Body of pancreas (tissue), 4 donors: ENCODE measurements at places on chromosomes 7 and 10. TPM values are rescaled to one million over a fixed set of nuclear protein-coding genes. Genes with fewer than 3 reads are reported as not detected.
A peak's percentile ranks its signal among the peaks of the same experiment; 100 is the strongest.

- no peak for DNase-seq
Observed at GRCh38 chr10:103982639-103983038, 15.7 kb downstream of the SLK start.

- DNase-seq, result no peak
Observed at GRCh38 chr10:67893637-67894036, 9.2 kb downstream of the SIRT1 start.

GRCh38 chr7:124429923-124430322 is 335.7 kb downstream of the GPR37 start:
- DNase-seq, result no peak

DNA sequence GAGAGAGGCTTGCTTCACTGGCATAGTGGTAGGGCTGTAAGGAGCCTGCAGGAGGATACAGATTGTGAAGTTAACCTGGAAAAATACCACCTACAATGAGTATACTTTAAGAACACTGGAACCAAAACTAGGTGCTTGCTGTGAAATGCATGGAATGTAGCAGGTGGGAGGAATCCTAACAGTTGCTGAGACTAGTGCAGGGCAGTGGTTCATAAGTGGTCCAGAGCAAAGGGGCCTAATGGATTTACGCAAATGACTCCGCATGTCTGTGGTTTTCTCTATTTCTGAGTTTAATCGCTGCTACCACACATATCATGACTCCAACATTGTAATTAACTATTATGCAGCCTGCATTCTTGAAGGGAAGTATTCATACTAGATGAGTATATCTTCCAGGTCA is 218.4 kb downstream of the CHRM2 start:
- DNase-seq, result no peak

- no peak for DNase-seq
Observed at GRCh38 chr7:107105591-107106245, 61.2 kb downstream of the PRKAR2B start.

DNA sequence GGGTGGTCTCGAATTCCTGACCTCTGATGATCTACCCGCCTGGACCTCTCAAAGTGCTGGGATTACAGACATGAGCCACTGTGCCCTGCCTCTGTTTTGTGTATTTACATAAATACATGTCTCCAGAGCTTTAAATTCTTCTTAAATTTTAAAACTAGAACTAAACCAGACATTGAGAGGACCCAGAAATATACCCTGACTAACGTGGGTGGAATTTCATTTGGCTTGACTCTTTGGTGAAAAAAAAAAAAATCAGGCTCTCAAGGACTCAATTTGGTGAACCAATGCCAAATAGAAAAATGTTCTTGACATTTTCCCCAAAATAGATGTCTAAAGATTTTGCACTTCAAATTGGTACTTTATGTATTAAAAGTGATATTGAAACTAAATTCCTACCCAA is 16.6 kb upstream of the FAS start:
- no peak for DNase-seq

AKR1C8 gene
- not detected for total RNA-seq

- no peak for DNase-seq
Observed at GRCh38 chr10:18438361-18439126, 212.8 kb downstream of the NSUN6 start.

DNA sequence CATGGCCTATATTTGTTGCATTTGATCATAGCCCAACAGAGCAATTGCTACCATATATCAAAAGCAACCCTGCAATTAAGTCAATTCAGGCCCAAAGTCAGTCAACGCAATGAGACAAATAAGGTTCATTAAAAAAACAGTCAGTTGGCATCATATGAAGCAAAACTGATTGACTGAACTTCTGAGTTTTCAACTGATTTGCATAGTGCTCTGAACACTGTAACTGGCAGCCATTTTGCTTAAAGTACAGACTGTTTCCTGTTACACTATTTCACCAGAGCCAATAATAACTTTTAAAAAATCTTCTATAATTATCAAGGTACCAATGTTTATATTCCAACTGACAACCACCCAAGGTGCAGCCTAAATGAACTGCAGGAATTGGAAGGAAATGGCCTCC is 68.4 kb upstream of the RAPGEF5 start:
- no peak for DNase-seq

GRCh38 chr10:17074541-17074847 is 55.1 kb downstream of the CUBN start:
- DNase-seq, result no peak

DNA sequence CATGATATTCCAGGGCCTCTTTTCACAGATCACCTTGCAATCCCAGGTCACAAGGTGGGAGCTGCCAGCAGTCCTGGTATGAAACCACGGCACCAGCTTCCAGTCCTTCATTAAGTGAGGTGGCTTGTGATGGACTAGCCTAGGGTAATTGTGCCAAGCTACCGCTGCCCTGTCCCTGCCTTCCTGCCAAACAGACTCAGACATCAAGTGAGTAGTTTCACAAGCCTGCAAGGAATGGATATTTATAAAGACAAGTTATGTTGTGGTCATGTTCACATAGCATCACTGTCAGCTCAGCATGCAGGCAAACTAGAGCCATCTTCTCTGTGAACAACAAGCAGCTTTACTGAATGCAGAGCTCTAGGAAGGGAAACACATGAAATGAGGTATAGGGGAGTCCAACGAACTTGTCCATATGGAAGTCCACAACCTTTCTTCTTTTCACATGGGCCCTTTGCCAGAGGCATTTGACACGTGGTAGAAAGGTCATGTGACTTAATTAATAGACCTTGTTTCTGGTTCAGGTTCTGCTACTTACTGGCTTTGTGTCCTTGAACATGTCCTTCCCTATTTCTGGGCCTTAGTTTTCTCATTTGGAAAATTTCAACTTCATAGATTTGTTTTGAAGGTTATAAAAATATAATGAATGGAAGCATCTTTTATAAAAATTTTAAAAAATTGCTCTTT is 1061.2 kb downstream of the KCNMA1 start:
- no peak for DNase-seq

DNA sequence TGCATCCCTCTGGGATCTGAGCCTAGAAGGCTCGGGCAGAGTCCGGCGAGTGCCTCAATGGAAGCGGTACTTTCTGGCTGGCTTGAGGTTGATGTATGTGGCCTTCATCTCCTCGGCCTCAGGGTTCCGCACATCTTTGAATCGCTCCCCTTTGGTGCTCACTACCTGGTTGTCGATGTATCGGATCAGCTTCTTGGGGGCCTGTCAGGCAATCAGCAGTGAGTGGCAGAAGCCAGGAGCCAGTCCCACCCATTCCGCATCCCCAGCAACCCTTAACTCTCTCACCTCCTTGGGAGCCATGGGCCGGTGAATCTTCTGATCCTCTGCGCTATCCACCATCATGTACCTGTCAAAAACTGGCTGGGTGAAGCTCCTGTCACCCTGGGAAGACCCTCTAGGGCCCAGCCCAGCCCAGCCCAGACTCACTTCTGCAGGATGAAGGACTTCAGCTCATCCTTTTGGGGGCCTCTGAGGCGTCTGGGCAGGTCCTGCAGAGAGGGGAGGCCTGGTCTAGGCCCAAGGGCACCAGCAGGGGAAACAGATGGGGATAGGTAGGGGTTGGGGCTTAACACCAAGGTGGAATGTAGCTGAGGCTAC is 2.8 kb downstream of the FBXL15 start:
- DNase-seq, result no peak

DNA sequence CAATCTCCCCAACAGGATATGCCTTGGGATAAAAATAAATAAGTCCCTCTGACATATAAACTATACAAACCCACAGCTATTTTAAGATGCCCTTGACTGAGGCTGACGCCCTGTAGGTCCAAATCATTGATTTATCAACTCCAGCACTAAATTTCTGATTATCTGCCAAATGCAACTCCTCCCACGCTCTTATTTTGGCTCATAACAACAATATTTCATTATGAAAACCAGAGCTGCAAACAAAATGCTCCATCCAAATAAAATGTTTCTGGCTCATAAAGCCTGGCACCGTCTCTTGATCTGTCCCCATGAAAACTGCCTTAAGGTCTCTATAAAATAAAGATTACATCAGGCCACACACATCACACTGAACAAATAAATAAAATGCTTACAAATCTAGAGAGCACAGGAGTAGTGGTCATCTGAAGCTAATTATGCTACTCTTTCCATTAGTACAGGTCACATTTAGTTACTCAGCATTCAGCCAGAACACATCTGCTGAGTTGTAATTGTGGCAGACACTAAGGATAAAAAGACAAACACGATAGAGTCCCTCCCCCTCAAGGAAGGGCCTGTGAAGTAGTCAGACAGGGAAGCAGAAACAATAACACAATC is 28.8 kb downstream of the CACUL1 start:
- DNase-seq, result no peak

SEMA3A gene
- total RNA-seq, result 0.33 TPM

- DNase-seq, result peak; percentile 54
Observed at GRCh38 chr7:115679976-115680375, 350.6 kb downstream of the TFEC start.

DNA sequence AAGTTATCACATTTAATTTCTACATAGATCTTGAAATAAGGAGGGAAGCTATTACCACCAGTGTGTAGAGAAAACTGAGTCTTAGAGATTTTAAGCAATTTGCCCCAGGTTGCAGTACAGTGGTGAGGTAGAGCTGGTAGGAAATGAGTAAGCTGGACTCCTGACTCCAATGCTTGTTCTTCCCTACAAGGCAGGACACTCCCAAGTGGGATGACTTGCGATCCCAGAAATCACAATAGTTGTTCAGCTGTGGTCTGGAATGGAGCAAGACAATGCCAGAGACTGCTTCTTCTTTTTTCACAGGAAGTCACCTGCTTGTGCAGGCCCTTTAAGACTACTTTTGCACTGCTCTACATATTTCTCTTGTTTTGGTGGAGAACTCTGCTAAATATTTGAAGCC is 327.2 kb upstream of the BMPER start:
- DNase-seq, result no peak

GRCh38 chr7:33539198-33539597 is 366.1 kb upstream of the BMPER start:
- DNase-seq, result no peak

- DNase-seq, result no peak
Observed at GRCh38 chr7:33248671-33249070, 119.3 kb downstream of the BBS9 start.

DNAAF5 gene
- total RNA-seq, result 46.5 TPM

GRCh38 chr10:3239066-3239919 is 66.7 kb upstream of the PITRM1 start:
- peak; percentile 73 for DNase-seq

DNA sequence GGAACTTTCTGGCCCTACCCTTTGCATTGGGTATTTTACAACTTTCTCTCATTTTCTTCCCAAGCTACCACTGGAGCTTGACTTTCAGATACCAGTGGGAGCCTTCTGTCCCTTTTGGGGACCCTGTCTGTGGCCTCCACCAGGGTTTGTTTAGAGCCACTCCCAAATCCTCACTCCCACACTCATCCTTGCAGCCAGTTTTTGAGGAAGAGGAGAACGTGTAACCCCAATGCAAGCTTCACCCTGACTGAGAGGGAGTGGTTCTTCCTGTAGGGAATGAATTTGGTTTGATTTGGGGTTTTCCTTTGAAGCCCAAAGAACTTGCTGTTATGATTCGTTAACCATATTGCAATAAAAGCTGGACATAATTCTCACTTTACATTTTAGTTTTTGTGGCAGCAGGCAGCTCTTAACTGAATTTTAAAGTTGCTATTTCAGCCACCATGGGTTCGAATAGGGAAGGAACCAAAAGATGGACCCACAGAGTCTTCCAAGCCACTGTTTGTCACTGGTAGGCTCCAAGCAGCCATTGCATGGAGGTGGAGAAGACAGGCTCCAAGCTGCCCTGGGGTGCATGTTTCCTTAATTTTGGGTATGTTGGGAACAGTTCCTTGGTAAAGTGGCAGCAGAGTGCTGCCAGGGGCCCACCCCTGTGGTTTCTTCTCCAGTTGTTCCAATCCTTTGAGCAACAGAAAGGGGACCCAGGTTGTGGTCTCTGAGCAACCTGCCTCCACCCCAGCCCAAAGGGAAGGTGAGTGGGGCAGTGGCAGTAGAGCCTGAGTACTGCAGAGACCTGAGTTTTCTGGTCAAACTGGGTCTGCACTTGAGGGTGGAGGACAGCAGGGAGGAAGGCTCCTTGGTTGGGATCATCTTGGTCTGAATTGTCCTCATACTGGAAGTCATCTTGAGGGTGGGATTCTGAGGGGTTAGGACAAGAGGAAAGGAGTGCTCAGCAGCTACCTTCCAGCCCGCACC is 5.1 kb downstream of the EVX1 start:
- no peak for DNase-seq

- DNase-seq, result no peak
Observed at GRCh38 chr10:1824928-1825327, 87.6 kb upstream of the ADARB2 start.

DNA sequence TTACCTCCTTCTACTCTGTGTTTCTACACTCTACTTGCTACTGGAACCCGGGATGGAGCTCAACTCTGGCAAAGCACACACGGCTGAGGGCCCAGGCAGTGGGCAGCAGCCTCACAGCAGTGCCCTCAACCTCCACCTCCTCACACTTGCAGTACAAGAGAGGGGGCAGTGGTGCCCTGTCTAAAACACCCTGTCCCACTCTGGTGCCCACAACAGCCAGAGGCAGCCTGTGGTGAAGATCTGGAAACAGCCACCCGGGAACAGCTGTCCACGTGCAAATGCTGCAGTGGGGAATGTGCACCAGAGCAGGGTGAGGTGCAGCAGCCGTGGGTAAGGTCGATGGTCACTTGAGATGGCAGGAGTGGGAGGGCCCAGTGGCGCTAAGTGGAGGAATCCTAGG is 13.7 kb downstream of the MAT1A start:
- DNase-seq, result no peak

DNA sequence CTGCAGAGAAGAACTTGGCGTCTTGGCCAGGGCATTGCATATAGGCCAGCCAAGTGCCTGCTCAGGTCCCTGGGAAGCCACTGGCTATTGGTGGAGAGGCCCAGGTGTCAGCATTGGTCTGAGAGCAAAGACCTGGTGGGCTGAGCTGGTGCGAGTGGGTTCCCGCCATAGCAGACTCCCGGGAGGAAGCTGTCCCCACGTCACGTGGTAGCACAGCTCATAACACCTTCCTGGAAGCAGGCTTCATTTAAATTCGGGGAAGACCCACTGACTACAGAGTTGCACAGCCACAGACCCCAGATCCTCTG is 130.5 kb downstream of the WDR37 start:
- DNase-seq, result no peak

DNA sequence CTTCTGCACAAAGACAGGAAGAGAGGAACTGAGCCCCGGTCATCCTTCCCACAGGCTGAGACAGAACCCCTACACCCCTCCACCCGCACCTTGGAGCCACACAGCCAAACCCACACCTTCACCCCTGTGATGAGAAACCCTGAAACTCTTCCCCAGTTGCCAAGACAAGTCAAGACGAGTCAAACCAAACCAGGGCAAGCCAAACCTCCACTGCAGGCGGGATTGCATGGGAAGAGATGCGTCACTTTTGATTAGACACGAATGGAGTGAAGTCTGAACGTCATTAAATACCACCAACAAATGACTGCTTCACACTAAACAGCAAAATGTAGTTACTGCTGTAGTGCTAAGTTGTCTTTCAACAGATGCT is 73.8 kb downstream of the PRPF18 start:
- DNase-seq, result no peak

- DNase-seq, result no peak
Observed at GRCh38 chr10:132390170-132390920, 6.7 kb upstream of the PWWP2B start.
